ENCODE measurements at places on chromosomes 12 and 14.

GRCh38 chr14:64865109-64865508, 14.6 kb downstream of the SPTB start:
- no peak for DNase-seq

DNA sequence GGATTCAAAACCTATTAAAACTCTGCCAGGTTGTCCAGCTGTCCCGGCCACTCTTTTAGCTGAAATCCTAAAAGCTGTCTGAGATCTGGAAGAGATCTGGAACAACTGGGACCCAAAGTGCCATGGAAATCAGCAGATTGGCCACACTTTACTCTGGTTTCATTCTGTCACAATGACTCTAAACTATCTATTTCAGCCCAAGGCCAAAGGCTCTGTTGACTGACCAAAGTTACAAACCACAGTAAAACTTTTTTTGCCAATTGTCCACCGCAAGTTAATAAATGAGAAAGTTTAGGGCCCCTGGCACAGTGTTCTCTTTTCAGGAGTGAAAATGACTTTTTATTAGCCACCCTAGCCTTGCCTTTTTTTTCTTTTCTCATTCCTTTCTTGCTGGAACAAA, 113.4 kb upstream of the CPM start:
- DNase-seq, result no peak

DNA sequence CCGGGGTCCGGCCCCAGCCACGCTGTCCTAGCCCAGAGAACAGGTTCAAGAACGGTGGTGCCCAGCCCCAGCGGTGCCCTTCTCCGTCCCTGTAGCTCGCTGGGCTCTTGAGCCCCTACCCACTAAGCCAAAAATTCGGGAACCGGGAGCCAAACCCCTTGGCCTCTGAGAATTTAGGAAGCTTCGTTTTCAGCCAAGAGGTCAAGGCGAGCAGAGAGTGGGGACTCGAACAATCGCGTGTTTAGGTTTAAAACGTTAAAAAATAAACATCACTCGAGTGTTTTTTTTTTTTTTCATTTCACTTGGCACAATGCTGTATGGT, 6.2 kb downstream of the SIX1 start:
- no peak for DNase-seq

GRCh38 chr12:124391340-124392261, 96.7 kb downstream of the RFLNA start:
- peak; percentile 63 for DNase-seq

DNA sequence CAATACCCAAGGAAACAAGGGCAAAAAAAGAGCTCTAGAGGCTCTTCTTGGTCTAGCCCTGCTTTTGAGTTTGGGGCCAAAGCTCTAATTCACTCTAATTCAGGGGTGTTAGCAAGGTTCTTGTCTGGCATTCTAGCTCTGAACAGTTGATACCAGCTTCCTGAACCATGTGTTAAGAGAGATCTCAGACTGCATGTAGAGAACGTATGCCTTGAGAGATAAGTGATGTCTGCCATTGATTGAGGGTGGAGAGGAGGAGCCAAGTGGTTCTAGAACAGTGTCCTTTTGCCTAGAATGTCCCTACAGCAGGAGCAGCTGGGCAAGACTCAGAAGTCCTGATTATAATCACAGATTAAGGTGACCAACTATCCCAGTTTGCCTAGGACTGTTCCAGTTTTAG, 18.2 kb upstream of the POC1B start:
- DNase-seq, result no peak

Data from fibroblast of skin of scalp (primary cell).